ENCODE measurements at places on chromosomes 5 and 9.

DNA sequence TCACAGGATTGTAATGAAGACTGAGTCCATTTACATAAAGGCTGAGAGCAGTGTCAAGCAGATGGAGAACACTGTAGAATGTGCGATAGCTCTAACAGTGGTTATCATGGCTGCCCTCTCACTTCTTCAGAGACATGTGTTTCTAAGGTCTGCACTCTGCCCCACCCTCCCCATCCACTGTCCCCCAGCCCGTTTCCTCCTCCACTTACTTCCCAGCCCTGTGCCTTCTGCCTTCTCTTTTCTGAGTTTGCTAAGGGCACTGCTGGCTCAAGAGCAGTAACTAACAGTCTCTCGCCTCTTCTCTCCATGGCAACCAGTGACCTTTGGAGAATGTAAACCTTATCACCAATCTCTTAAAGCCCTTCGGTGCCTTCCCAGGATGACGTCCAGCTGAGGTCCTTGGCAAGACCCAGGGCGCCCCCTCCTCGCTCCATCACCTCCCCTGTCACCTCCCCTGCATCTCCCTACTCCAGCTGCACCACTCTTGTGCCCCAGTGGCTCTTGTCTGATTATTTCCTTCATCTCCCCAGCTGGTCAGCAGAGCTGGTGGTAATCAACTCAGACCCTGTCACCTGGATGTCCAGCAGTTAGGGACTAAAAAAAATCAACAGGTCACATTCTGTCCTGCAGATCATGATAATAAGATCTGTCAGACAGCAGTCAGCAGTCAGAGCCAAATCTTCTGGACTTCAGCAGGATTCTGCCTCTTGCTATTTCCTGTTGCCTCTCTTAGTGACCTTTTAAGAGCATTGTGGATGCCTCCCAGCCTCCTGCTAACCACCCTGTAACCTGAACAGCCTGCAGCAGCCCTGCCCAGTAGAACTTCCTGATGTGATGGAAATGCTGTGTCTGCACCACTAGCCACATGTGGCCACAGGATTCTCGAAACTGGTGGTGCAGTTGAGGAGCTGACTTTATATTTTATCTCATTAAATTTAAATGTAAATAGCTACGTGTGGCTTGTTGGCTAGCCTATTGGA lies 9.0 kb downstream of the FXN start:
- no peak for DNase-seq

DNA sequence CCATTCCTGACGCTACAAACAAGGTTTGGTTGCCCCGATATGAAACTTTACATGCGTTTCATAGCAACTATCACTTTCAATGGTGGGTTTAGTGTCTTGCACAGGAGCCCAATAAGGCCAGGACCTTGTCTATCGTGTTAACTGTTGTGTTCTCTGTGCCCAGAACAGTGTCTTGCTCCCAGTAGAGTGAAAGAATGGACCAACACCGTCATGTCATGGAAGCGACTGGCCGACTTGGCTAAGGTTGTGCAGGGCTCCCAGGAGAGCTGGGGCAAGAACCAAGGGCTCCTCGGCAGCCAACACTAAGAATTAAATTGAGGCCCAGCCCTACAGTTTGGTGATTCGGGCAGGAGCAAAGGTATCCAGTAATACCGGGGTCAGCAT lies 498 bp upstream of the ARHGEF37 start:
- no peak for DNase-seq

GRCh38 chr5:121797681-121798518 lies 53.8 kb upstream of the FTMT start:
- DNase-seq = no peak

GRCh38 chr9:106869458-106869857 lies 6.5 kb downstream of the ZNF462 start:
- no peak for DNase-seq

GRCh38 chr5:35044649-35045048 lies 3.1 kb downstream of the AGXT2 start:
- no peak for DNase-seq

DNA sequence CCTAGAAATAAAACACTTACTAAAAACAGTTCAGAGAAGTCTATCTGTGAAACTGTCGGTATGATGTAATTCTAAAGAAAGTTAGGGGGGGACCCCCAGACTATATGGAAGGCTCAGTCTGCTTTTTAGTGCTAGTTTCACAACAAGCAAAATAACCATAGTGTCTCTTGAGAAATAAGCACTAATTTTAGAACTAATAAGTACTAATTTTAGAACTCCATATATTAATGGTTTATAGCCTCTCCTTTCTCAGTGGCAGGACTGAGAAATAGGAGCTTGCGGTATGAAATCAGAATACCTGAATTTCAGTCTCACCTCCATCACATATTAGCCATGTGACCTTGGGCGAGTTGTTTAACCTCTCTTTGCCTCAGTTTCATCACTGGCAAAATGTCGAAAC lies 1.4 kb upstream of the PHF24 start:
- no peak for DNase-seq
